ENCODE measurements at places on chromosomes 5 and 9.

DNA sequence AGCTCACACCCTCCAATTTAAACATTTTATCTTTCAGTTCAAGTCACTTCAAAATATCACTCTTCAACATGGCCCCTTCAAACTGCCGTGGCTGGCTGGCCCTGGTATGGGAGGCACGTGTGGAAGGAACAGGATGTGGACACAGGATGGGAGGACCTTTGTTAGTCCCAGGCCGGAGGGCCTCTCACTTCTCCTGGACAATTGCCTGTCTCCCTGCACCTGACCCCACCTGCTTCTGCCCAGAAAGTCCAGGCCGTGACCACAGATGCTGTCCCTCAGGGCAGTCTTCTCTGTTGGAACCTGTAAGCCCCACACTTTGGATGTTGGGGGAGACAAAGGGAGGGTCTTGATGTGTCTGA is 19.4 kb downstream of the AMBP start:
- DNase-seq, result no peak

GRCh38 chr5:149166128-149166527 is 24.8 kb downstream of the ABLIM3 start:
- DNase-seq, result no peak

DNA sequence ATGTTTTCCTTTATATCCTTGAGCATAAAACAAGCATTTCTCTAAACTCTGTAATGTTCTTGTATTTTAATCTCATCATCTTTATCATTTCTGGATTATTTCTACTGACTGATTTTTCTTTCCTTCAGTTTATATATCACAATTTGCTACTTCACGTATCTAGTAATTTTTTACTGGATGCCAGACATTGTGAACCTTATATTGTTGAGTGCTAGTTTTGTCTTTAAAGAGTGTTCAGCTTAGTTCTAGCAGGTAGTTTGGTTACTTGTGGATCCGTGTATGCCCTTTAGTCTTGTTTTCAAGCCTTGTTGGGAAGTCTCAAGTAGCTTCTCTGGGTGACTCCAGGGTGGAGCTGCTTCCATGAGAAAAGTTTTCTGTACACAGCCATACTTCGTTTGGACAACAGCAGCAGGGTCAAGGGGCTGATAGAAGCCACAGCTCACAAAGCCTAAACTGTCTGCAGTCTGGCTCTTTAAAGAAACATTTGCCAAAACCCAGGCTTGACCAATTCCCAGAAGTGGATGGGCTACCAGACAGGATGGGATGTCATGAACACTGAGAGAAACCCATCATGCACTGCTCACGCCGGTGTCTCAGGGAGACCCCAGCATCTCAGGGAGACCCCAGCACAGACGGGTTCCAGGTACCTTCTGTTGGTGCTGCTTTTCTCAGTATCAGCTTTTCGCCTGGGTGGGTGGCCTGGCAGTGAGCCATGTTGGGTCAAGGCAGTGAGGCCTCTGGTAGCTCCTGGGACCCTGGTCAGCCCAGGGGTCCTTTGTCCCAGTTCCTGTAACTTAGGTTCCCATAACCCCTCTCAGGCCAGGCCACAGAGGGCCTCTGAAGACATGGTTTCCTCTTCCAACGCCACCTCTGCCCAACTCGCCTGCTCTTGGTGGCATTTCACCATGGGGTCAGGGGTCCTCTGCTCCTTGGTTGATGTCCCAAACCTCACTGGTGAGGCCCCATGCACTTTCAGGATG is 29.1 kb downstream of the TRIP13 start:
- no peak for DNase-seq

DNA sequence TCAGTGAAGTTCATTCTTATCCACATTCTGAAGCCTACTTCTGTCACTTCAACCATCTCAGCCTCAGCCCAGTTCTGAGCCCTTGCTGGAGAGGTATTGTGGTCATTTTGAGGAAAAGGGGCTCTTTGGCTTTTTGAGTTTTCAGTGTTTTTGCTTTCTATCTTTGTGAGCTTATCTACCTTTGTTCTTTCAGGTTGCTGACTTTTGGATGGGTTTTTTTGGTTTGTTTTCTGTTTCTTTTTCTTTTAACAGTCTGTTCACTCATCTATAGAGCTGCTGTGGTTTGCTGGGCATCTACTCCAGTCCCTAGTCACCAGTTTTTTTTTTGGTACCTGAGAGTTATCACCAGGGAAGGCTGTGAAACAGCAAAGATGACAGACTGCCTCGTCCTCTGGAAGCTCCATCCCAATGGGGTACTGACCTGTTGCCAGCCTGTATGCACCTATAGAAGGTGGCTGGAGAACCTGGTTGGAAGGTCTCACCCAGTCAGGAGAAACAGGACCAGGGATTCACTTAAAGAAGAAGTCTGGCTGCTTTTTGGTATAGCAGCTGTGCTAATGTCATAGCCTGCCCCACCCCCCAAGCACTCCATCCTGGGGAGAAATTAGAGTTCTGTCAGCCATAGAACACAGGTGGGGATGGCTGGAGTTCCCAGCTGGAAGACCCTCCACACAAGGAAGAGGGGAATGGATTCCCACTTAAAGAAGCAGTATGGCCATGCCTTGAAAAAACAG is 138.6 kb upstream of the TSLP start:
- no peak for DNase-seq

- no peak for DNase-seq
Measured at GRCh38 chr9:77604316-77604715, 43.8 kb downstream of the GNA14 start.

DNA sequence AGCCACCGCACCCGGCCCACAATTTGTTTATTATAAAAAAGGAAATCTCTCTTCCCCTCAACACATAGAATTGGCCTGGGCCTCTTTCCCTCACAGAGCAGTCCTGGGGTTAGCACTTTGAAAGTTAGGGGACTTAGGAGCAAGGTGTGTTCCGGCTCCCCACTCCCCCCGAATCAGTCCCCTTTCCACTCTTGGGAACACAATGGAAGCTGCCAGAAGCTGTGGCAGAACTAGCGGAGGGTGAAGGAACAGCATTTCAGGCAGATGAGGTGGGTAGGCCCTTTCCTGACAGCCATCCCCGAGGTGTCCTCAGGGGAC is 16.4 kb upstream of the C5orf47 start:
- DNase-seq, result no peak

- no peak for DNase-seq
Measured at GRCh38 chr5:66849803-66850202, 253.6 kb downstream of the MAST4 start.

DNA sequence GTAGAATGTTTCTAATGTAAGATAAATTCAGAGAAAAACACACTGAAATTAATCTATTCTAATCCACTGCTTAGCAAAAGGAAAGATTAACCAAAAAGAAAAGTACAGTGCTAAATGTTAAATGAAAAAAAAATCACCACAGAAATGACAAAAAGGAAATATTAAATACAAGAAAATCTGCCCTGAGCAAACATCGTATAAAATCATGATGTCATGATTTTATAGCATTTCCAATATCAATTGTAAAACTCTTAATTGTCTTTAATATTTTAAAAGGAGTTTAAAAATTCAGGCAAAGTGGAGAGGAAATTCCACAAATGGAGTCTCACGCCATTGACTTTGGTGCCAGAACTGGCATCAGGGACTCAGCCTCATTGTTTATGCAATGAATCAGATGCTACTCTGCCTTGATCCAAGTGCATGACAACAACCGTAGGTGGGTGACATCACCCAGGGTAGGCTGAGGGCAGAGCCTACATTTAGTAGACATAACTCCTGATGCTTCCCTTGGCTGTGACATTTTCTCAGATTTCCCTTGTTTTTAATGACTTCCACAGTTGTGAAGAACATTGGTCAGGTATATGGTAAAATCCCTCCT is 696.8 kb downstream of the SEMA5A start:
- DNase-seq, result no peak

GRCh38 chr5:140800816-140801493 is at the start of gene PCDHA3:
TSS of gene PCDHA3 (plus strand) at chr5:140801057.
- no peak for DNase-seq

DNA sequence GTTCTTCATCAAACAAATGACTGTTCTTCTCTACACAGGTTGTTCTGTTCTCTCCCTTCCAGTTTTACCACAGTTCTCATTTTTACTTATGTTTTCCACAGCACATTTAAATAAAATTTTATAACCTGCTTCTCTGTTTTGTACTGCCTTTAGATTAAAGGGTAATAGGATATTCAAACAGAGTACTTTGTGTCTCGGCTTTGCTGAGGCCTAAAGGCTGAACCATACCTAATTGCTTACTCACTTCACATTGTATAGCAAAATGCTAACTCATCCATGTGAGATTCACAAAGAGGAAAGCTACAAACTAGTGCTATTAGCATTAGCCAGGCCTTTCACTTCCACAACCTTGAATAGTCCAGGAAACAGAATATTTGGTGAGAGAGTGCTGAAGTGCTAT is 200.3 kb downstream of the TRPM3 start:
- DNase-seq, result no peak

DNA sequence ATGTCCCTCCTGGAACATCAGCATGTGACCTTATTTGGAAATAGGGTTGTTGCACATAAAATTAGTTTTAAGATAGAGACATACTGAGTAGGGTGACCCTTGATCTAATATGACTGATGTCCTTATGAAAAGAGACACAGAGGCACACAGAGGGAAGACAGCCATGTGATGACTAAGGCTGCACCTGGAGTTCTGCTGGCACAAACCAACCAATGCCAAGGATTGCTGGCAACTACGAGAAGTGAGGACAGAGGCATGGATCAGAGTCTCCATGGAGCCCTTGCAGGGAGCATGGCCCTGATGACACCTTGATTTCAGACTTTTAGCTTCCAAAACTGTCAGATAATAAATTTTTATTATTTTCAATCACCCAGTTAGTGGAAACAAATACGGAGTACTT is 101.9 kb downstream of the FBXL7 start:
- no peak for DNase-seq

DNA sequence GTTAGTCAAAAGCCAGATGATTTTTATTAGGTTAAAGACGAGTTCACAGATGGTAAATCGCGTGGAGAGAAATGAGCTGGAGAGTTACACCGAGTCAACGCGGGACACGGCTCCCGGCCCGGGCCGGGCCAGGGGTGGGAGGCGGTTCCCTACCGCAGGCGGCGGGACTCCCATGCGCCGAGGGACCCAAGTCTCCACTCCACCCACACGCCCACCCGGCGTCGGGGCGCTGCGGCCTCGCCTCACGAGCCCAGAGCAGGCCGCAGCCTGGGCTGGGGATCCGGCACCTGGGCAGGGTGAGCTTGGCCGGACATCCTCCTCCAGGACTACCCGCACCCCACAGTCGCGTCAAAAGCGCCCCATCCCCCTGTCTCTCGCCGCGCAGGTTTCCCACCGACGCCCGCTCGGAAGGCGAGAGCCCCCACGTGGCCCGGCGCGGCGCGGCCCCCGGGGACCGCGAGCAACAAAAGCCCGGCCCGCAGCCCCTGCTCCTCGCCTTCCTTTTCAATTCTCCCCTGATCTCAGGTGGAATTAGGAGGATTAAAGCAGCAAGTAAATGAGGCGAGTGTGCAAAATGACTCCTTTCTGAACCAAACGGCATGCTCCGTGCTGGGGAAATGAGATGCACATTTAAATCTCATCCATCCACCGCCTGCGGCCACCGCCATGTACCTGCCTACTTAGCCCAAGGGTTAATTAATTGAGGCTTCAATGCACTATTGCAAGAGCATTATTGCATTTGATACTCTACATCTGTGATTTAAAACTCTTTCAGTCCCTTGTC is 196.5 kb upstream of the TBCA start:
- no peak for DNase-seq

- no peak for DNase-seq
Measured at GRCh38 chr9:77985996-77986395, 45.6 kb downstream of the GNAQ start.

- DNase-seq, result no peak
Measured at GRCh38 chr5:142846406-142846805, 76.2 kb downstream of the ARHGAP26 start.

Measured in activated CD4-positive, alpha-beta T cell treated with anti-CD3 and anti-CD28 coated beads, Interleukin-2, Interleukin-4, amounts not matched to agents 100 ng/mL and 50 ng/mL, durations not matched to agents 16 hours and 8 hours (primary cell).